T-helper 22 cell (primary cell): ENCODE measurements at places on chromosomes 1 and 21.

DNA sequence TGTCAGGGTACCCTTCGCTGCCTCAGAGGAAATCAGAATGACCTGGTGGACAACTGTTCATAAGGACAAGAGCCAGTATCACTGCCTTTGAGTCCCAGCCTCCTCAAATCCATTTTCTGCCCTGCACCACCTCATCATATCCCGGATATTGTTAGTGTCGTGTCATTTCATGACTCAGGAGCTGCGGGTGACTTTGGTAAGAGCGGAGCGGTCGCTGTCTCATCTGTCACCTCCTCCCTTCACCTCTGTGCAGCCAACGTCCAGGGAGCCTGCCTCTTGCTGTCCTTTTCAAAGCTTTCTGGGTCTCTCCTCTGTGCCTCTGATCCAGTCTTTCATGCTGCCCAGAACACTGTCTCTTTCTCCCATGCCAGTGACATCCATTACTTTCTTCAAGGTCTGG lies 7.0 kb upstream of the C1orf198 start:
- DNase-seq = no peak

DNA sequence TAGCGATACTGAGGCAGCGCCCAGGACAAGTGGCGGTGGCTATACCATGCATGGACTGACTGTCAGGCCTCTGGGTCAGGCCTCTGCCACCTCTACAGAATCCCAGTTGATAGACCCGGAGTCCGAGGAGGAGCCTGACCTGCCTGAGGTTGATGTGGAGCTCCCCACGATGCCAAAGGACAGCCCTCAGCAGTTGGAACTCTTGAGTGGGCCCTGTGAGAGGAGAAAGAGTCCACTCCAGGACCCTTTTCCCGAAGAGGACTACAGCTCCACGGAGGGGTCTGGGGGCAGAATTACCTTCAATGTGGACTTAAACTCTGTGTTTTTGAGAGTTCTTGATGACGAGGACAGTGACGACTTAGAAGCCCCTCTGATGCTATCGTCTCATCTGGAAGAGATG lies 3.2 kb upstream of the IL10RB start:
- DNase-seq = no peak

DNA sequence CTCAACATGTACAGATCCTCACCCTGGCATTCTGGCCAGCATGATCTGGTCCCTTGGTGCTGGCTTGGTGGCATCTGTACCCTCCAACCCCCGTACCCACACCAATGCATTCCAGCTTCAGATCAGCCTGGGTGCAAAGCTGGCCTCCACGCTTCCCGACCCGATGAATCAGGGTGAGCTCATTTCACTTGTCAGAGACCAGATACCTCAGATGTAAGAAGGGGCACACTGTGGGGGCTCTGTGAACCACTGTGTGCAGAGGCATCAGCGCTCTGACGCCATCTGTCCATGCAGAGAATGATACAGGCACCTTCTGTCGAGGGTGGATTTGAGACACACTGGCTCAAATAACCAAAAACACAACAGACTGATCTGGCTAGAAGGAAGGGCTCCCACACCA lies 76.6 kb downstream of the DMRTB1 start:
- DNase-seq = no peak

DNA sequence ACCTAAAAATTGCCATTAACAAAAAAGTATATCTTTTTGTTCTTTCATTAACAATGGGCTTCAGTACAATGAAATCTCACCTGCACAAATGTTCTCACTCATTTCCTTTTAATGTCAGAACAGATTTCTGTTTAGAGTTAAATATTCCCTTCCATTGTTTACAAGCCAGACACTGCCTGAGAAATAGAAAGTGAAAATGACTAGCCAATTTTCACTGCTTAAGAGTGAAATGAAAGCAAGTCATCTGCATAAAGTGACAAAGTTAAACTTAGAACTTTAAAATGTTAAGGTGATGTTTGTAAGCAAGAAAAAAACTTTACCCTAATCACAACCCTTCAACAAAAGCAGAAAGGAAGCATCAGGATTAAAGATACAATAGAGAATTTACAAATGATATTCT lies 27.5 kb downstream of the COA6 start:
- no peak for DNase-seq

DNA sequence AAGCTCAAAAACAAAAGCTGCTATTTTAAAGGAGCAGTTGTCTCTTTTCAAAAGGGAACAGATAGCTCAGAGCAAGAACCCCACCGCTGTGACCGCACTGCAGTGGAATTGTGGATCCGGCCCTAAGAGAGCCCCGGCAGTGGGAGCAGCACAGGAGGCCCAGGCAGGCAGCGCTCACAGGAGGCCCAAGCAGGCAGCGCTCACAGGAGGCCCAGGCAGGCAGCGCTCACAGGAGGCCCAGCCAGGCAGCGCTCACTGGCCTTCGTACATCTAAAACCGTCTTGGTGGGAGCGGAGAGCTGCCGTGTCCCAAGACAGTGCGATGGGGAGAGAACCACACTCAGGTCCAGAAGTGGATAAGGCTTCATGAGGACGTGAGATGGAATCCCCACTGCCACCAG lies 4.0 kb downstream of the TFF3 start:
- DNase-seq = no peak

GRCh38 chr1:217109928-217110327 lies 386.7 kb upstream of the ESRRG start:
- DNase-seq = no peak

DNA sequence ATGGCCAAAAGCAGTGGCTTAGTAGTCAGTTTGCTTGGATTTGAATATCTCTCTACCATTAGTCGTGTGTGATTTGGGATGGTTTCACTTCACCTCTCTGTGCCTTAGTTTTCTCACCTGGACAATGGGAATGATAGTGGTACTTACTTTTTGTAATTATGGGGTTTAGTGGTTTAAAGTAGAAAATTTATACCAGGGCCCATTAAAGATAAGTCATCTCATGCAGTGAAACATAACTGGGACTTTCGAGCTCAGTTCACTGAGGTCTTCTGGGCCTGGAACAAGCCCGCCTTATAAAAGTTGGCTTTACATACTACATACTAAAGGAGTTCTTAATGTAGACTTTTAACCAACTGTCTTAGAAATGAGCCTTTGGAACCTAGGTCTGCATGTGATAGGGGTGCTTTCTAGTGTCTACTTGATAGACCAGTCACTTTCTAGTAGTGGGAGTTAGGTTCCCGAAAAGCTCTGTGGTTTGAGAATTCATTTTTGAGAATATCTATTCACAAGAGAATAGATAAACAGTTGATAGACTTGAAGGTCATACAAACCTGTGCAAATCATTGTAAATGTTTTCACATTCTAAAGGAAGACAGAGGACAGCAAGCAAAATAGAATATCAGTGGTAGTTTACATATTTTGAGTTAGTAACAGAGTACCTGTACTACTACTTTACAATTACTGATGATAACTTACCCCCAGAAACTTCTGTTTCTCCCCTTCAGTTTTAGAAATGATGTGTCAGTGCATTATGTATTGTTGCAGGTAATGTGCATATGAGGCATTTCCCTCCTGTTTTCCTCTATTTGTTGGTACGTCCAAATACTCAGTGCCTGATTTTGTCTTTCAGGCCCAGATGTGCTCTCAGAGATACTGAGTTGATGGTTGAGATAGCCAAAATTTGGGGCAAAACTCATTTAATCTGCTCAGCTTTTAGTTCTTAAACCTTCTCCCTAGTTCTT lies 48.0 kb downstream of the DYRK1A start:
- DNase-seq = no peak
